CD8-positive, alpha-beta memory T cell (primary cell): ENCODE measurements at places on chromosomes 16 and 17. TPM values are rescaled to one million over a fixed set of nuclear protein-coding genes. Genes with fewer than 3 reads are reported as not detected.

- H3K27ac ChIP-seq: no peak overlapping the region
- H3K4me3 ChIP-seq: no peak overlapping the region
These were observed 25.4 kb upstream of the NSRP1 start for GRCh38 chr17:30091121-30091670.

- no peak for DNase-seq
- no peak overlapping the region for H3K4me3 ChIP-seq
- H3K36me3 ChIP-seq: no peaks in the 10 kb centered on the region
- H3K4me1 ChIP-seq: no peaks in the 10 kb centered on the region
- H3K27ac ChIP-seq: no peak overlapping the region
These were observed 5.8 kb upstream of the SETD6 start for GRCh38 chr16:58509256-58510096.

DNA sequence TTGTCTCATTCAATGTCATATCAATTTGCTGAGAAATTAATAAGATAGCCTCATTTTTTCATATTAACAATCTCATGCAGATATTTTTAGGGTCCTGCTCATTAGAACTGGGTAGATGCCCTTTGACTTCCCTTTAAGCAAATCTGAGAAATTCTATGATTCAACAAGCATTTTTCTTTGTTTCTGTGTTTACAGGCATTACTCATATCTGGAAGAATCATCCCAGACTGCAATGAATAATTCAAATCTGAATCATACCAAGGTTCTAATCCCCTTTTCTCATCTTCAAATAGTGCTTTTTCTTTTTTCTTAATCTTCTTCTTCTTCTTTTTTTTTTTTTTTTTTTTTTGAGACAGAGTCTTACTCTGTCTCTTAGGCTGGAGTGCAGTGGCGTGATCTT is 69.2 kb upstream of the KIFC3 start:
- DNase-seq: no peak
- H3K27me3 ChIP-seq: no peaks in the 10 kb centered on the region
- H3K27ac ChIP-seq: no peak overlapping the region
- no peak overlapping the region for H3K4me3 ChIP-seq

DNA sequence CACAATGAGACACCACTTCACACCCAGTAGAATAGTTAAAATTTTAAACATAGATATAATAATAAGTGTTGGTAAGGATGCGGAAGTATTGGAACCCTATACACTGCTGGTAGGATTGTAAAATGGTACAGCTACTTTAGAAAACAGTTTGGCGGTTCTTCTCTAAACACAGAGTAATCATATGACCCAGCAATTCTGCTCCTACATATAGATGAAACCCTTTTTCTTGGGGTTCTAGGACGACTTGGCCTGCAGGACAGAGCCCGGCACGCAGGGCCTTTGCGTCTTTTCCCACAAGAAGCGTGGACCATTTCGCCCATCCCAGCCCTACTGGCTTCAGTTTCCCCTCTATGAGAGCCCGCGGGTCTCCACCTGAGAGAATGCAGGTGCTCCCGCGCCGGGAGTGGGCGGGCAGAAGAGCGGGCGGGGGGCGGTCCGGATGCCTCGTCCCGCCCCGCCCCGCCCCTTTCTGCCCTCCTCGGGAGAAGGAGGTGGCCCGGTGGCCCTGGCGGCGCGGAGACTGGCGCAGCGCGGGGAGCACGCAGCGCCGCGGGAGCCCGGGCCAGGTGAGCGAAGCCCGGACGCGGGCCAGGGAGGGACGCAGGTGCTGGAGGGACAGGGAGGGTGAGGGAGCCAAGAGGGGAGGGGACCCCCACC is at the start of gene SDR42E2:
TSS of gene SDR42E2 (plus strand) at position 508 of the 657 bp plus-strand sequence. CDS start 3,077 bp downstream, outside the sequence.
- H3K27me3 ChIP-seq: peaks cover 13% of the 10 kb centered on the region
- H3K27ac ChIP-seq: no peak within 1 kb of the TSS

DNA sequence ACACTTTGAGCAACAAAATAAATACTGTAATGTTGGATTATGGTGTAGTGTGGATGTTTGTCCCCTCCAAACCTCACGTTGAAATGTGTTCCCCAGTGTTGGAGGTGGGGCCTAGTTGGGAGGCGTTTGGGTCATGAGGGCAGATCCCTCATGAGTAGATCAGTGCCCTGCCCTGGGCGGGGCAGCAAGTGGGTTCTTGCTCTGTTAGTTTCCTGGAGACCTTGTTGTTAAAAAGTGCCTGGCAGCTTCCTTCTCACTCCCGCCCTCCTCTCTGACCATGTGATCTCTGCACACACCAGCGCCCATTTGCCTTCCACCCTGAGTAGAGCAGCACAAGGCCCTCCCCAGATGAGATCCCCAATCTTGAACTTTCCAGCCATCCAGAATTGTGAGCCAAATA is 67.7 kb downstream of the MPRIP start:
- DNase-seq: no peak
- H3K36me3 ChIP-seq: no peaks in the 10 kb centered on the region
- H3K4me3 ChIP-seq: no peak overlapping the region
- no peaks in the 10 kb centered on the region for H3K27me3 ChIP-seq
- H3K4me1 ChIP-seq: peaks cover 48% of the 10 kb centered on the region

- H3K27me3 ChIP-seq: no peaks in the 10 kb centered on the region
- no peak overlapping the region for H3K27ac ChIP-seq
- H3K4me3 ChIP-seq: no peak overlapping the region
- DNase-seq: no peak
- peaks cover 4% of the 10 kb centered on the region for H3K4me1 ChIP-seq
These were observed 6.9 kb downstream of the GOT2 start for GRCh38 chr16:58727028-58727781.

DNA sequence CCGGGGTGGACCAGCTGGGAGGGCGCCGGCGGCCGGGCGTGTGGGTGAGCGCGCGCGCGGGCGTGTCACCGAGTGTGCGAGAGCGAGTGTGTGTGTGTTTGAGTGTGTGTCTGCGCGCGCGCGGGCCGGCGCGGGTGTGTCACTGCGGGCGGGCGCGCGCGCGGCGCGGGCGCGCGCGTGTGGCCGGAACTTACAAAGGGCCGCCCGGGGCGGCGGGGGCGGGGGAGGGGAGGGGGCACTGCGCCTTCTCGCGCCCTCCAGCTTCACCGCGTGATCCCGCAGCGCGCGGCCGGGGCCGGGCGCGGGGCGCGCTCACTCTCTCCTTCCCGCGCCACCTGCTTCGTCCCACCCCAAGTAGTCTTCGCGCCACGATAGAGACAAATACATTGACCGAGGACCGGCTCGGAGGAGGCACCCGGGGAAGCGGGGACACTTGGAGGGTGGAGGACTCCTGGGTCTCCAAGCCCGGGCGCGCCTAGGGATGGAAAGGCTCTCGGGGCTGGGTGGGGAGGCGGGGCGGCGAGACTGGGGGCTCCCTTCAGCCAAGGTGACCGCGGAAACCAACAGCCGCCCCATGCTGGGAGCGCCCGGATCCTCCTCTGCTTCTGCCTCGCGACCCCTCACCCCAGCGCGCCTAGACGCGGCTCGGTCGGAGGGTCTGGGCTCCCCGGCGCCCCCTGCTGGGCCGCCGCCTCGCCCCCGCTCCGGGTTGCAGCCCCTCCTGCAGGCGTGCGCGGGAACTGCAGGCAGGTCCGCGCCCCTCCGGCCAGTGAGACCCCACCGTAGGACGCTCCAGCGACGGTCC is at the start of gene SRCIN1:
TSS of gene SRCIN1 (minus strand) at position 112 of the 805 bp plus-strand sequence. CDS start 247 bp downstream, outside the sequence.
- peaks cover 45% of the 10 kb centered on the region for H3K27me3 ChIP-seq
- H3K36me3 ChIP-seq: no peaks in the 10 kb centered on the region
- peak; percentile 24 for DNase-seq
- H3K4me3 ChIP-seq: peak within 1 kb of the TSS; percentile 50
- H3K4me1 ChIP-seq: peaks cover 9% of the 10 kb centered on the region

DNA sequence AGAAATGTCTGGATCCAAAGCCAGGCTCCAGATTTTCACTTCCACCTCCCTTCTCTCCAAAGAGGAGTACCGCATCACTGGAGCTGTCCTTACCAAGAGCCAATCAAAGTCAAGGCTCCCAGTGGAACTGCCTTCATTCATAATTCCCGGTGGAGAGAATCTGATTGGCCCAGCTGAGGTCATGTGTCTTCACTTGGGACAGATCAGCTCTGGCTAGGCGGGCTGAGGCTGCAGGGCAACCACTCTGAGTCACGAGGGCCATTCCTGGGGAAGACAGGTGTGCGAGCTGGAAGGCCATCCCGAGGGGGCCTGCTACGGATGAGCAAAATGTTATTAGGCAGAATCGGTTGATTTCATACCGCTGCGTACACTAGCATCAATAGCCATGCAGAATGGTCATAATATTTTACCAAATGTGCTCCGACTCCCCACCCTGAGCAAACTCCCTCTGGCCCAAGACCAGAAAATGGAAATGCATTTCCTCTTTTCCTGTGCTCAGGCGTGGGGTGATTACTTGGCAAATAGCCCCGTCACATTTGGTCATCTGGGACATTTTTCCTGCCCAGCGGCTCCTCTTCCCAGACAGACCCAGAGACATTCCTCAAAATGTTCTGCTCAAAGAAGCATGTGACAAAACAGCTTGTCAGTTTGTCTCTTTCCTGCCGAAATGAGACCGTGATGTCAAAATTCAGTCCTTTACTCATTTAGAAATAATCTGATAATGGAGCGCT is 111.1 kb downstream of the AIPL1 start:
- H3K4me3 ChIP-seq: no peak overlapping the region
- no peak overlapping the region for H3K27ac ChIP-seq
- no peaks in the 10 kb centered on the region for H3K27me3 ChIP-seq
- no peaks in the 10 kb centered on the region for H3K4me1 ChIP-seq

DNA sequence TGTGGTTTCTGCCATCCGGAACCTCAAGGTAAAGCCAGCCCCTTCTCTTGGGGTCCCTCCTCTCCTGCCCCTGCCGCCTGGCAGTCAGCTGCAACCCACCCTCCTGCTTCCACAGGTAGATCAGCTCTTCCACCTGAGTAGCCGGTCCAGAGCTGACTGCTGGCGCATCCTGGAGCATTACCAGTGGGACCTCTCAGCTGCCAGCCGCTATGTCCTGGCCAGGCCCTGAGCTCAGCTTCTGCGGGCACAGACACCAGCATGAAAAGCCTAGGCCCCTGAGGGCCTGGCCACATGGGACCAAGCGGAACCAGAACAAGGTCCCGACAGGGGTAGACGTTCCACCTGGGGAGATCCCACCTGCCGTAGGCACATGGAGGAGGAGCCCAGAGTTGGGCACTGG is 5.5 kb downstream of the PLSCR3 start:
- no peak overlapping the region for H3K4me3 ChIP-seq
- peaks cover 32% of the 10 kb centered on the region for H3K36me3 ChIP-seq
- no peaks in the 10 kb centered on the region for H3K27me3 ChIP-seq
- DNase-seq: no peak
- peaks cover 35% of the 10 kb centered on the region for H3K4me1 ChIP-seq
- no peak overlapping the region for H3K27ac ChIP-seq

DNA sequence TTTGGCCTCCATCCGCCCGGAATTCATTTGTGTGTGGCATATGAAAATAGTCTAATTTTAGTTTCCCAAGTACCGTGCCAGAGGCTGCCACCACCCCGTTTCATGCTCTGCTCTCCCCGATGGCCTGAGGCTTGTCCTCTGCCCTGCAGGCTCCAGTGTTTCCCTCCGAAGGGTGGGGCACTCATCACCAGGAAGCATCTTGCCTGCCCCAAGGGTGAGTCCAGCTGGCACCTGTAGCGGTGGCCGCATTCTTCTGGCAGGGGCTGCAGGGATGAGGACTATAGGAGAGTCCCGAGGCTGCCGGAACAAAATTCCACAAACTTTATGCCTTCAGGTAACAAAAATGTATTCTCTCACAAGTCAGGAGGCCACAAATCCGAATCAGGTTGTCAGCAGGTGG is 23.1 kb upstream of the CMIP start:
- H3K4me3 ChIP-seq: no peak overlapping the region
- no peaks in the 10 kb centered on the region for H3K27me3 ChIP-seq
- H3K36me3 ChIP-seq: no peaks in the 10 kb centered on the region
- H3K4me1 ChIP-seq: peaks cover 7% of the 10 kb centered on the region

The HAGHL gene
- total RNA-seq: 31.5 TPM

The KRT20 gene
- not detected for total RNA-seq

The SMCR8 gene
- total RNA-seq: 26.9 TPM

The TACO1 gene
- total RNA-seq: 35.9 TPM

The SCPEP1 gene
- total RNA-seq: 26.6 TPM

The SLC13A2 gene
- total RNA-seq: not detected

The MYH1 gene
- not detected for total RNA-seq

The NLE1 gene
- 54.0 TPM for total RNA-seq

The LRRC46 gene
- 0.49 TPM for total RNA-seq

The LGALS9 gene
- 9.8 TPM for total RNA-seq
